ENCODE measurements at places on chromosomes 6 and 20.

DNA sequence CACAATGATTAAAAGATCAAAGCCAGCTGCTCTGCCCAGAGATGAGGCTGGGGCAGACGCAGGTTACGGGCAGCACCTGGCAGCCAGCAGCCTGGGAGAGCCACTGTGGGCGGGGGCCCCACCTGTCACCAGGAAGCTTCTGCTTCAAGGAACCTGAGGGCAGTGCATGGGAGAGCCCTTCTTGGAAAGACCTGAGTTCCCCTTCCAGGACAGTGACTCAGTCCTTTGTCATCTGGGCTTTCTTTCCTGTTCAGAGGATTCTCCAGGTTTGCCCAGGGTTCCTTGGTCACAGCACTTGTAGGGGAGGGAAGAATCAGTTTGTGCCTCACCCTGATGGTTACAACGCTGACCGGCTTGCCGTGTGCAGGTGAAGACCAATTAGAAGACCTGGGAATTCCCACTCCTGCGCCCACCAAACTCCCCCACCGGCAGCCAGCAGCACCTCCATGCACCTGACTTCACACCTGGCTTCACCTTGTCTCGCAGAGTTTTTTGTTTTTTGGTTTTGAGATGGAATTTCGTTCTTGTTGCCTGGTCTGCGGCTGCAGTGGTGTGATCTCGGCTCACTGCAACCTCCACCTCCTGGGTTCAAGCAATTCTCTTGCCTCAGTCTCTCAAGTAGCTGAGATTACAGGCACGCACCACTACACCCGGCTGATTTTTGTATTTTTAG is 2.0 kb downstream of the ZBP1 start:
- DNase-seq: no peak

- DNase-seq: peak; percentile 98
Observed at GRCh38 chr20:50460608-50461267, 49.4 kb upstream of the PTPN1 start.

- DNase-seq: no peak
Observed at GRCh38 chr20:41733151-41733550, 115.0 kb upstream of the CHD6 start.

DNA sequence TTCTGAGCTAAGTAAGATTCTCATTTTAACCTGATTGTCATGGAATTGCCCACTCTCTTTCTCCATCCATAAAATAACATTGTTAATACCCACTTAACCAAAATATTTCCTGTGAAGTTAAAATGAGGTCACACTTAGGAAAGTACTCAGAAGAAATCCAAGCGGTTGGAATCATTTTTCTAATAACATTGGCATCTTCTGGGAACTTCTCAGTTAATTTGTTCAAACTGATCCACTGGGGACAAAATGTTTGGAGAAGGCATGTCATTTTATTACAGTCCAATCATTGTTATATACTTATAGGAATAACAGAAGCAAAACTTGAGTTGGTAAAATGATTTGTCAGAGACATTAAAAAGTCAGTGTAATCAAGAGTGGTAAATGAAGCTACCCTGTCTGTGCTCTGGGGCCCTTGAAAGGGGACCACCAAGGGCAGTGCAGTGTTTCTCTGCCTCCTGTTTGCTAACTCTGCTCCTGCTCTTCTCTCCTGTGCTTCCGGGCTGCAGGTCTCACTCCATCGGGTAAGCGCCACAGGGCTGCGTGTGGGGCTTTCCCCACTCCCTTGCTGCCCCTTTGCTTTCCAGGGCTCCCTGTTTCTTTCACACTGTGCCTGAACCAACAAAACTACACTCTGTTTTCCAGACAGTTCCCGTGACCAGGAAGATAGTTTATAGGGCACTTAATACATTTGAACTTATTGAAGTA is 50.1 kb downstream of the HDDC2 start:
- no peak for DNase-seq
